Head of caudate nucleus (tissue), 42 donors: ENCODE measurements at places on chromosomes 1 and 21.

- DNase-seq = no peak
Observed at GRCh38 chr21:38903690-38904139, 98.0 kb downstream of the ETS2 start.

- DNase-seq = no peak
Observed at GRCh38 chr1:215005078-215005477, 77.5 kb upstream of the KCNK2 start.

GRCh38 chr1:36675931-36676562 lies 193.3 kb upstream of the CSF3R start:
- no peak for DNase-seq

DNA sequence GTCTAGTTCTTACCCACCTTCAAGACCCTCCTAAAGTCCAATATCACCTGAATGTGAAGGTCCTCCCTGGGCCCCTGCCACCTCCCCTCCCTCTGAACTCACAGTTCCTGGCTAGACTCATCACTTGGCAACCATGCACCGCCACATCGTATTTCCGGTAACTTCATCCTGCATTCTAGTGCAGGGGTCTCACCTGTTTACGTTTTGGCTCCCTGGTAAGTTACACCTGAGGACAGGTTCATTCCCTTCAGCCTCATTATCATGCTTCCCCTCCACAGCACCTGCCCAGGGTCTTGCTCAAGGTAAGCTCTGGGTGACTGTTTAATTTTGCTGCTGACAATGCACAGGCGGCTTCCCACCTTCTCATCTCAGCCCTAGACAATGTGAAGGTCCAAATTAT lies 93.1 kb downstream of the MIS18A start:
- no peak for DNase-seq

DNA sequence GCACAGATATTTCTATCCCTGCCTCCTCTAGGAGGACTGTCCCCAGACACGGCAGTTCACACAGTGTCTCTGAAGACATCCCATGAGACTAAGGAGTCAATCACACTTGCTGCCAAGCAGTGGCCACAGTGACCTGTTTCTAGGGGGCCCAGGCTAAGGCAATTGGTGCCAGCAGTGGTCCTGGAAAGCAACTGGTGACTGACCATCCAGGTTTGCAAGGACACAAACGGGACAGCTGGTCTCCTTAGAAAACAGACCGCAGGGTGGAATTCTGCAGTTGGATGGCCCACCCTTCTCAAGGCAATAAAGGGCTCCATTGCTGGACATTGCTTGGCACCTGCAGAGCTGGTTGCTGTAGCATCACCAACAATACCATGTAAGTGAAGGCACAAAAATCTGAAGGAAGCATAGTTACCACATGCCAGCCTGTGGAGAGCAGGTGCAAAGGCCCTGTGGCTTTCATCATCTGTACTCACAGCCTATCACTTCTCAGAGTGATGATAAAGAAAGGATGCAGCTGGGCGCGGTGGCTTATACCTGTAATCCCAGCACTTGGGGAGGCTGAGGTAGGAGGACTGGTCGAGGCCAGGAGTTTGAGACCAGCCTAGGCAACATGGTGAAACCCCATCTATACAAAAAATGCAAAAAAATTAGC lies 81.5 kb downstream of the STUM start:
- DNase-seq = peak; percentile 8

DNA sequence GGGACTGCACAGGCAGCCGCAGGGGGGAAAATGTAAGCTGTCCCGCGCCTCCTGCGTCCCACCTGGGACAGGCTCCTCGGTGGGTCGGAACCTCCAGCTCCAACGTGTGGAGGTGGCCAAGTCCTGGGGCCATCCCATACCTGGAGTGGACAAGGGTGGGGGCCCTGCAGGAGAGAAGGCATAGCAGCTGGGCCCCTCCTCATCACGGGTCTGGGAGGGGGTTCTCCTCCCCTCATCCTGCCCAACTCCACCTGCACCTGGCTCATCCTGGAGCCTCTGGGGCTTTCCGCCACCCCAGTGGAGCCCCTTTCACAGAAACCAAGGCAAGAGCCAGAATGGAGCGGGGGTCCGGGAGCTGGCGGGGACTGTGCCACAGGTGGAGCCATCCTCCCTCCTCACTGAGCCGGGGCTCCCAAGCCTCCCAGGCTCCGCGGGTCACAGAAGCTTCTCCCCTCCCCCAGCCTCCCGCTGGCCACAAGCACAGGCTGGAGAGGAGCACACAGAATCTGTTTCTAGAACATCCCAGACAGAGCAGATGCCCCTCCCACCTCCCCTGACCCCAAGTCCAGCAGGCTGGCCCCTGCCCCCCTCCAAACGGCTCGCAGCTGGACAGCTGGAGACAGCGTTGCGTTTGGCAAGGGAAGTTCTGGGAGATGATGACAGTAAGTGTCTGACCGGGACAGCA lies 65.8 kb downstream of the MEGF6 start:
- DNase-seq = no peak

GRCh38 chr1:88371436-88372023 lies 312.5 kb upstream of the PKN2 start:
- no peak for DNase-seq

- DNase-seq = no peak
Observed at GRCh38 chr1:21077085-21077484, 99.6 kb downstream of the EIF4G3 start.

DNA sequence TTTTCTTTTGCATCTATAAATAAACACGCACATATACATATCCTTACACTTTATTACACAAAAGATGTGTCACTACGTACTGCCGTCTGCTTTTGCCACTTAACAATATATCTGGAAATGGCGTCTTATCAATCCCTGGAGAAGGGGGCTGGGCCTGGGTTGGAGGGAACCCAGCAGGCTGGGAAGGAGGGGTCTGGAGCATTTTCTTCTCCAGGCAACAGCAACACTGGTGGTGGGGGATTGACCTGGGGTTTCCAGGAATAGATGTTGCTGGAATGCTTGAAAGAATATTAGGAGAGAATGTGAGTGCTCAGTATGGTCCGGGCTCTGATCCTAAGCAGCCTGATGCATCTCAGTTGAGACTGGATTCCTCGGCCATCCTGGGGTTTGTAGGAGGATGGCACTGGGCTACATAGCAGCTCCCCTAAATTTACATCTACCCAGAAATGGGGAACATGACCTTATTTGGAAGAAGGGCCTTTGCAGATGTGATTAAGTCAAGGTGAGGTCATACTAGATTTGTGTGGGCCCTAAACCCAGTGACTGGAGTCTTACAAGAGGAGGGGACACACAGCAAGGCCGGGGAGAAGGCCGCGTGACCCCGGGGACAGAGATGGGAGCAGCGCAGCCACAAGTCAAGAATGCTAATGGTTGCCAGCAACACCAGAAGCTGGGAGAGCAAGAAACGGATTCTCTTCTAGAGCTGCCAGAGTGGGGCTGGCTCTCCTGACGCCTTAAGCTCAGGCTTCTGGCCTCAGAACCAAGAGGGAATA lies 98.6 kb downstream of the SIK1 start:
- DNase-seq = no peak

DNA sequence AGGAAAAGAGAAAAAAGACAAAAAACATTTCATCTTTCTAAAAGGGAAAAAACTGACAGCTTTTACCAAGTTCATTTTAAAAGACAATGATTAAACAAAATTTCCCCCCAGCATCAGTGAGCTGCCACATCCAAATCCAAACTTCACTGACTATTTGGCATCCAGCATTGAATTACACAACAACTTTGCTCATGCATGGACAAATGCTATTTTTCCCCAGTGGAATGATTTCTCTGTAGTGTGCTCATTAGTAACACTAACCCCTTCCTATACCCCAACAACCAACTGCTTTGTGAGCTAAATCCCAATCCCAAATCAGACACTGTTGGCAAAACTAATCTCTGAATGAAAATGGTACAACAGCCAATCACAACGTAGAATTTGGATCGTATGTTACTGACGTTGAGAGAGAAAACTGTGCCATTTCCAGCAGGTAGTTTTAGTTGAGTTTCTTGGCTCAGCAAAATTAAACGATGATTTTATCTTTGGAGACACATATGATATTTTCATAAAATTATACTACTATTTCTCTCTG lies 37.9 kb downstream of the PIK3R3 start:
- no peak for DNase-seq

DNA sequence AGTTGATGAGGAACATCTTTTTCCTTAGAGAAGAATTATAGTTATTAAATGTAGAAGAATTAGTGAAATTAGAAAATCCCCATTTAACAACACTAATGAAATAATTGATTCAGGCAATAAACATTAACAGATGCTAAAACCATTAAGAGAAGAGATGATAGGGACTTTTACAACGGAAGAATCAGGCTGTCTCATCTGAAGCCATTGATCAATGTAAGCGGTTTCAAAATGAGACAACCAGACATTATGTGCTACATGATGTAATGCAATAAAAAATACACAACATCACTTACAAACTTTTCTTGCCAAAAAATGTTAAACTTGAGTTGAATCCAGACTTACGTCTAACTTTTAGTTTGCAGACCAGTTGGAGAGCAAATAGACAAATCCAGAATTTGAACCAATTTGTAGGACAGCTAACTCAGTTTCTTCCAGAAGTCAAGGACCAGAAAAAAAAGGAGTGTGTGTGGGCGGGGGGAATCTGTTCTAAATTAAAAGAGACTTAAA lies 165.4 kb upstream of the DPT start:
- DNase-seq = no peak

DNA sequence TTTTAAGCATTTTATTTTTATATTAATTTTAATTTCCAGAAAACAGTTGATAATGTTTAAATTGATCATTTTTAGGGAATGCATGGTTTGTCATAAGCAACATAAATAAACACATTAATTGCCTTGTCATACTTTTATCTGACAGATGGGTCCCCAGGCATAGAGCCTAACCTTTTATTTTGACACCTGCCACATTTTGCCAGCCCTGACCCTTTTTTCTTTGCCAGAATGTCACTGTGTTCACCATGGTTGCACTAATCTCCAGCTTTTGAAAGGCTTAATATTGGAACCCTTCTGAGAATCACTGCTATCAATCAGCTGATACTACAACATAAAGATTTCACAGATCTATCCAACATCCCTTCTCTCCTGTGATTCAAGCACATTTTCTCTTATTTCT lies 56.0 kb upstream of the DPYD start:
- no peak for DNase-seq

DNA sequence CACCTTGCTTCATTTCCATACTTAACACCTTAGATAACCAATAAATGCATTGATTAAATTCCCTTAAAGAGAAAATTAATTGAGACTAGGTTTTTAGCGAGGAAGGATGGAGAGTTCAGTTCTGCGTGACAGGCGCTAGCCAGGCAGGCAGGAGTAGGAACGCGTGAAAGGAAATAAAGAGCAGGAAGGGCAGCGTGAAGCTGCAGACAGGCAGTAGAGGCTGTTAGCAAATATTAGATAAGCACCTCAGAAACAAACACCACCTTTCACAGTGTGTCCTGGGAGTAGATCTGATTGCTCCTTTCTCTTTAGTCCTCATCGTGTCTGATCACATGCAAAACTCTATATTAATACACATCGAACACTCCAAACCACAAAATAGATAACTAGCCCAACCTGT lies 282.7 kb upstream of the ADGRL2 start:
- DNase-seq = no peak

DNA sequence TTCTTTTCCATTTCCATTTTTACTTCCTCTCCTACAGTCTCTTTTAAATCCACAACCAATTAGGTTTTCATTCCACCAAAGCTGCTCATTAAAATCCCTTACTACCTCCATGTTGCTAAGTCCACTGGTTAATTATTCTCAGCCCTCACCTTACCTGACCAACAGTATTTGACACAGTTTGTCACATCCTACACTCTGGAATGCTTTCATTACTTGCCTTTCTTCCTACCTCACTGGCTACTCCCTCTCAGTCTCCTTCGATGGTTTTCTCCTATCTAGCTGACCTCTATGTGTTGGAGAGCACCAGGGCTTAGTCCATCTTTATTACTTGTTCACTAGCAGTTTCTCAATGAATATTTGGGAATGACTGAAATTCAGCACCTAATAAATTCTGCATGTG lies 78.6 kb downstream of the NME7 start:
- no peak for DNase-seq

GRCh38 chr1:11196945-11197344 lies 7.8 kb downstream of the ANGPTL7 start:
- DNase-seq = no peak

GRCh38 chr21:42469272-42469671 lies 26.8 kb downstream of the RSPH1 start:
- no peak for DNase-seq

DNA sequence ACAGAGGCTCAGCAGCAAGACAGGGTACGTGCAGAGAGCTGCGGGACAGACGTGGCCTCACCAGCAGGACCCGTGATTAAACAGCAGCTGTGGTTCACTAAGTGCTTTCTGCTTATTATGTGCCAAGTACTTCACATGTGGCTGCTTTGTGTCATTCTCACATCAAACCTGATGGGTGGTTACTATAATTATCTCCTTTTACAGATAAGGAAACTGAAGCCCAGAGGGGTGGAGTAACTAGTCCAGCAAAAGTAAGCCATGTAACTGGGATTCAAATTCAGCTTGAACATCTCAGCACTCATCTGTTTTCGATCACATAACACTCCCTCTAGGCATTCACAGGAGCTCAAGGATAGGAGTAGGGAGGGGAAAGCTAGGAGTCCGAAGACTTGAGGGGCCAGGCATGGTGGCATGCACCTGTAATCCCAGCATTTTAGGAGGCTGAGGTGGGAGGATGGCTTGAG lies 50.8 kb upstream of the CLIC4 start:
- DNase-seq = no peak

- peak; percentile 52 for DNase-seq
Observed at GRCh38 chr1:202165267-202165941, 5.0 kb upstream of the PTPN7 start.

GRCh38 chr1:198892065-198892464 lies 253.2 kb downstream of the PTPRC start:
- no peak for DNase-seq

- peak; percentile 40 for DNase-seq
Observed at GRCh38 chr1:240093120-240093961, 1.7 kb downstream of the FMN2 start.

DNA sequence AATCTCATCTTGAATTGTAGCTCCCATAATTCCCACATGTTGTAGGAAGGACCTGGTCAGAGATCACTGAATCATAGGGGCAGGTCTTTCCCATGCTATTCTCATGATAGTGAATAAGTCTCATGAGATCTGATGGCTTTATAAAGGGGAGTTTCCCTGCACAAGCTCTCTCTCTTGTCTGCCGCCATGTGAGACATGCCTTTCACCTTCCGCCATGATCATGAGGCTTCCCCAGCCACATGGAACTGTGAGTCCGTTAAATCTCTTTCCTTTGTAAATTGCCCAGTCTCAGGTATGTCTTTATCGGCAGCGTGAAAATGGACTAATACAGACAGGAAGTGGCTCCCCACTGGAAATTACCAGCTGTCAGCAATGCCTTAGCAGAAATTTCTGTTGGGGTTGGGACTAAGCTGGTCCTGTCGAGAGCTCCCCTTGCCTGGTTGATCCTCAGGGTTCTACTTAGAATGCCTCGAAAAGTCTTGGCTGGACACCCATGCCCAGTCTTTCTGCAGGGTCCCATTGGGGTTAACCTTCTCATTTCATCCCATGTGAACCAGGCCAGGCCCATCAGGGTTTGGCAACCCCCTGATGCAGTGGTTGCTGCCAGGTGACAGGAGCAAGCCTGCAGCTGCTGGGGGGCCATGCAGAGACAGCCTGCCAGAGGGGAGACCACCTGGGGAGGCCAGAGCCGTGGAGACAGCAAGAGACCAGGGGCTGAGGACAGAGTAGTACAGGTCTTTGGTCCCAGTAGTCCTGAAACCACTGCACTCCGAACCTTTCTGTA lies 2.8 kb upstream of the ABCG1 start:
- no peak for DNase-seq

- no peak for DNase-seq
Observed at GRCh38 chr1:171966426-171967220, 125.3 kb downstream of the DNM3 start.

GRCh38 chr1:193458628-193459027 lies 272.2 kb upstream of the B3GALT2 start:
- no peak for DNase-seq

GRCh38 chr1:200039849-200040474 lies 12.5 kb downstream of the NR5A2 start:
- no peak for DNase-seq
